Right lung (tissue), 10 donors: ENCODE measurements at places on chromosomes 13 and 19.

DNA sequence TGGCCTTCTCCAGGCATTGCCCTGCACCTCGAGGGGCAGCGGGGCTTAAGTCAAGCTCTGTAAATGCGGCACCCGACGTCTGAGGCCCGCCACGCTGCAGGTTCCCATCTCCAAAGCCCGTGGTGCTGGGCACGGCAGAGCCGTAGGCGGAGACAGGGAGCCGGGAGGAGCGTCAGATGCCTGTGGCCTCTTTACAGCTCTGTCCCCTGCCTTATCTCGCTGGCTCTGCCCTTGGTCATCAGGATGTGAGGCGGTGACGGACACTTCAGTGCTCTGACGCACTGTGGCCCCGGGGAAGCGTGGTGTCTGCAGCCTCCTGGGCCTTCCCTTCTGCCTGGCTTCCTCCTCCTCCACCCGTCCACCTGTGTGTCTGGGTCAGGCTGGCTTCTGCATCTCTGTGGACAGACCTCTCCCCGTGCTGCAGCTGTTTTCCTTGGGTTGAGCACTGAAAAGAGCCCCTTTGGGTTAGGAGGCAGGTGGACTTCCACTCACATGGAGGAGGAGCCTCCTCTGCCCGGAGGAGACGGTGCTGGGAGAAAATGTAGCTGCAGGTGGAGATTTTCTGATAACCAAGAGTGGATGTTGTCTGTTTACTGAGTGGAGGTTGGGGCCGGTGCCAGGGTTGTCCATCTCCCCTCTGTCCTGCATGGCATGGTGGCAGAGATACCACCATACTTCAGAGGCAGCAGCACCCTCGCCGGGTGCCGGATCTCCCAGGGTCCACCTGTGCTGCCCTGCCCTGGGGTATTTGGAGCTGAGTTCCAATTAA lies 14.6 kb downstream of the MCF2L start:
- no peak for DNase-seq

DNA sequence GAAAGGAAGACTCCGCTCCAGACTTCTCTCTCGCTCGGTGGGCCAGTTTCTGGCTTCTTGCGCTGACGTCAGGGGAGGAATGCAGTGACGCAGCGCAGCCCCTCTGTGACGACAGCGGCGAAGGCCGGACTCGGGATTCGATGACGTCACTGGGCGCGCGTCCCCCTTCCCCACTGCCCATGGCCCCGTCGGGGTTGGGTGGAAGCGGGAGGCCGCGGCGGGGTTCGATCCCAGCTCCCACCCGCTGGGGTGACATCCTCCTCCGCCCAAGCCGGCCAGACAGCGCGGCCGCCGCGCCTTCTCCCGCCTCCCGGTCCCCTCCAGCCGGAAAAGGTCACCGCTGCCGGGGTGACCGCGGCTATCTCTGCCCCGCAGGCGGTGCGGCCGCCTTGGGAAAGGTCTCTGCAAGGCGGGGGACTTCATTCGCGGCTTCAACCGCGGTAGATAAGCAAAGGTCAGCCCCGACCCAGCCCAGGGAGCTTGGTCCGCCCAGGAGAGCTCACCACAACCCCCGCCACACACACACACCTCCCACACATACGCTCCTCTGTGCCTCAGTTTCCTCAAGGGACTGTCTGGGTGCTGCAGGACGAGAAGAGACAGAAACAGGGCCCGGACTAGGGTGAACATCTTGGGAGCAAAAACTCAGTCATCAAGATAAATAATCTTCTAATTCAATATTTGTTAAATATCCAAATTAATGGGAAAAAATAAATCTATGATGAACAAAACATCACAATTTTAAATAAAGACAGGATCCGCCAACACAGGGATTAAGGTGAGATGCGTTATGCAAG lies 844 bp upstream of the RFX1 start:
- DNase-seq: no peak

DNA sequence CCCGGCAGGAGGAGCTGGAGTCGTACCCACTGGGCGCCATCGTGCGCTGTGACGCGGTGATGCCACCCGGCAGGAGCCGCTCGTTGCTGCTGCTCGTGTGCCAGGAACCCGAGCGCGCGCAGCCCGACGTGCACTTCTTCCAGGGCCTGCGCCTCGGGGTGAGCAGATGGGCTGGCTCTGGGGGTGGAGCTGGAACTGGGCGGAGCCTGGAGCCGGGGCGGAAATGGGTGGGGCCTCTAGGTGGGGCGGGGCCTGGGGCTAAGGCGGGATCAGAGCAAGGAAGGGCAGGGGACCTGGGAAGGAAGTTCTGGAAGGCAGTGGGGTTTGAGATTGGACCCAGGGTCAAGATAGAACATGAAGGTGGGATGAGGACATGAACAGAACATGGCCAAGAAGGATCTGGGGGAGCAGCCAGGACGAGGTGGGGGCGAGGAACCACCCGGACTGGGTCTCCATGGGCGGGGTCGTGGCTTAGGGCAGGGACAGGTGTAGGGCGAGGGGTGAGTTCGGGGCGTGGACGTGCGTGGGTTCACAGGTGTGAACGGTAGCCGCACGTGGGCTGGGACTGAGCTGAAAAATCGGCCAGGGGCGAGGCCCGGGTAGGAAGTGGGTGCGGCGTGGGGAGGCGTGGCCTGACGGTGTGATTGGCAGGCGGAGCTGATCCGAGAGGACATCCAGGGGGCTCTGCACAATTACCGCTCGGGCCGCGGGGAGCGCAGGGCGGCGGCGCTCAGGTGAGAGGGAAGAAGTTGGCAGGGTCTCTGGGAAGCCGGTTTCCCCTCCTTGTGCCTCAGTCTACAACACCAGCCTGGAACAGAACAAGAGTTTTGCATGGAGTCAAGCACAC lies 4.7 kb downstream of the EPS8L1 start:
- DNase-seq: peak; percentile 35

DNA sequence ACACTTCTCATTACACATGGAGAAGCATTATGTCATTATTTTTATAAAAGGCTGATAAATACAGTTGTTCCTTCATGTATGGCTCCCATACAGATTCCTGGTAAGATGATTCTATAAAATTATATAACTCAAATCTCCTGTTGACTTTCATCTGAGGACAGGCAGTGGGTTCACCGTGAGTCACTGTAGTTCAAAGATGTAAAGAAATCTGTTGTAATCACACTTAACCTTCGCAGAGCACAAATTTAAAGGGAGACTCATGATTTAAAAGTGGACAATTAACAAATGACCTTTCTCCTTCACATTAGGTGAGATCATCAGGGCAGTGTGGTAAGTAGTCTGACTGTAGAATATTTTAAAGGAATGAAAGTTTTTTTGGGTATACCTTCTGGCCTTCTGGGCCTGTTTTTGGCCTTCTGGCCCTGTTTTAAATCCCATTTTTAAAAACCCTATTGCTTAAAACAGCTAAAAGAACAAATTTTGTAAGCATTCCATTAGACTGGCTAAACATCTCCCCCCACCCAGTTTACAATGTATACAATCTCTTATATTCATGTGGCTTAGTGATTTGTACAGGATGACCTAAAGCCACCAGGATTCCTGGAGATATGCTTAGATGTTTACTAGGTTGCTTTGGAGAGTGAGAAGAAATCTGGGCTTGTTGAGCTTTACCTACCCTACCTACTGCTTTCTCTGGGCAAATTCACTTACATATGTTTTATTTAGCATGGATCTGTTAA lies 171.2 kb downstream of the ITGBL1 start:
- DNase-seq: no peak

DNA sequence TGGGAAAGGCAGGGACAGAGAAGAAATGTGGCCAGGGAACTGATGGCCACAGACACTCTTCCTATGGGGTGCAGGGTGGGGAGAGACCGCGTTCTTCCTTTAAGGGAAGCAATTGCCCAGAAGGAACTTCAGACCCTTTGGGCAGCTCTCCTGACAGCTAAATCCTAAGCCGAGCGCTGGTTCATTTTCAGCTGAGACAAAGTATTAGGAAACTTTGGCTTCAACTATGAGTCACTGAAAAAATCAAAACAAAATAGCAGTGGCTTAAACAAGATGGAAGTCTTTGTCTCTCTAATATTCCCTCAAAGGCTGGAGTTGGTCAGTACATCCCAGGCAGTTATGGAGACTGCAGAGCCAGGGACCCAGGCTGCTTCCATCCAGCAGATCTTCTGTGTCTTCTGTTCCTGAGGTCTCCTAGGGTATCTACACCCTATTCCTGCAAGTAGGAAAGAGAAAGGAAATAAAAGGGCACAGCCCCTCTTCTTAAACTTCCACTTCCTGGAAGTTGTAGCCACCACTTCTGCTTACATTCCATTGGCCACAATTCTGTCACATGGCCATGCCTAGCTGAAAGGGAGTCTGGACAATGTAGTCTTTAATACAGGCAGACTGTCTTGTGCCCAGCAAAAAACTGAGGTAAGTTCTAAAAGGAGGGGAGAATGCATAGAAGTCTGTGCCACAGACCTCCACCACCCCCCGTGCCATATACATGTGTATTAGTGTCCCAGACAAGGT lies 163.5 kb downstream of the KATNAL1 start:
- no peak for DNase-seq

DNA sequence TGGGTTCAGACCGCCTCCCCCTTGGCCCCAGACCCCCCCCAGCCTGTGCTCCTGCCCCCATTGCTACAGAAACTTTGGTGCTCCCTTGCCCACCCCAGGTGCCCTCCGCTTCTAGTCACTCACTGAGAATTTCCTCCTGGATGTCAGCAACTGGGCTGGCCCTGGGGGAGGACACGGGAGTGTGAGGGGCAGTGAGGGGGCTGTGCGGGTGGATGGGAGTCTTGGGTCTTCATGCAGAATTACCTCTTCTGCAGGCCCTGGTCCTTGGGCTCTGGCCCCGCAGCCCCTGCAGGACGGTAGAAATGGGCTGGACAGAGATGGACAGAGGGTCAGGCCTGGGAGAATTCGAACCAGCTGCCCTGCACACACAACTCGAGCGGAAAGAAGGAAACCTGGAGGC lies 4.8 kb downstream of the LILRB5 start:
- DNase-seq: no peak

DNA sequence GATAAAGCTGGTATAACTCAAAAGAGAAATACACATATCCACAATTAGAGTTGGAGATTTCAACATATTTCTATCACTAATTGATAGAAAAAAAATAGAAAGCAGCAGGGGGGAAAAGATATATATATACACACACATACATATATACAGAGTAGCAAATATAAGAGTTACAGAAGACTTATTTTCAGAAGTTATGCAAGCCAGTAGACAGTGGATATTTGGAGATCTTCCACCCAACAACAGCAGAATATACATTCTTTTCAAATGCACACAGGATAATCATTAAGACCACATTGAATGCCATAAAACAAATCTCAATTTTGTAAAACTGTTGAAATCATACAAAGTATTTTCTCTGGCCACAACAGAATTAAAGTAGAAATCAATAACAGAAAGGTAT lies 192.8 kb downstream of the LACC1 start:
- DNase-seq: no peak

GRCh38 chr13:67538906-67539305 lies 308.8 kb upstream of the PCDH9 start:
- no peak for DNase-seq

- DNase-seq: no peak
Measured at GRCh38 chr19:29090783-29091526, 122.0 kb downstream of the UQCRFS1 start.

GRCh38 chr13:86731987-86732386 lies 932.8 kb upstream of the SLITRK6 start:
- no peak for DNase-seq
